ENCODE measurements at places on chromosomes 2 and 18.

DNA sequence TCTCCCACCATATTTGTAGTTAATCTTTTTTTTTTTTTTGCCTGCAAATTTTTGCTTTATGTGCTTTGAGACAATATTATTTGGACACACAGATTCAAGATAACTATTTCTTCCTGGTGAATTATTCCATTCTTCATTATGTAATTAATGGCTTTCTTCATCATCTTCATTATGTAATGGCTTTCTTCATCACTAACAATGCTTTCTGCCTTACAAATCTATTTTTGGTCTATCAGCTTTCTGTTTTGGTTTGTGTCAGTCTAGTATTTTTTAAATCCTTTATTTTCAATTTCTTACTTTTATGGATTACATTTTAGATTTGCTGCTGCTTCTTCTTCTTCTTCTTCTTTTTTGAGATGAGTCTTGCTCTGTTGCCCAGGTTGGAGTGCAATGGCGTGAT is 60.5 kb downstream of the MSH6 start:
- no peak for DNase-seq

DNA sequence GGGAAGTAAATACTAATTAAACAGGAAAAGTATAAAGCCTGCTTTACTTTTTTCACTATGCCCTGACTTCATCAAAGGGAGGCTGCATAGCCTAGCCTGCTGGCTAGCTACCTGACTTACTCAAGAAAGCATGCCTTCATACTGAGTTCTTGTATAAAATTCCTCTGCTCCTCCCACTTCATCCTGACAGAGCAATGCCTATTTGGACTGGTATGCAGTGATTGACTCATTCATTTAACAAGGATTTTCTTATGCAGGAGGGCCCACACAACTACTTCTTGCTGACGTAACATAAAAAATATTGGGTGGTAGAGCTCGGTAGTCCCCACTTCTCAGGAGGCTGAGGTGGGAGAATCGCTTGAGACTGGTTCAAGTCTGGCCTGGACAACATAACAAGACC is 70.5 kb downstream of the PRPF40A start:
- no peak for DNase-seq

GRCh38 chr2:152594792-152595191 is 122.5 kb downstream of the PRPF40A start:
- no peak for DNase-seq

DNA sequence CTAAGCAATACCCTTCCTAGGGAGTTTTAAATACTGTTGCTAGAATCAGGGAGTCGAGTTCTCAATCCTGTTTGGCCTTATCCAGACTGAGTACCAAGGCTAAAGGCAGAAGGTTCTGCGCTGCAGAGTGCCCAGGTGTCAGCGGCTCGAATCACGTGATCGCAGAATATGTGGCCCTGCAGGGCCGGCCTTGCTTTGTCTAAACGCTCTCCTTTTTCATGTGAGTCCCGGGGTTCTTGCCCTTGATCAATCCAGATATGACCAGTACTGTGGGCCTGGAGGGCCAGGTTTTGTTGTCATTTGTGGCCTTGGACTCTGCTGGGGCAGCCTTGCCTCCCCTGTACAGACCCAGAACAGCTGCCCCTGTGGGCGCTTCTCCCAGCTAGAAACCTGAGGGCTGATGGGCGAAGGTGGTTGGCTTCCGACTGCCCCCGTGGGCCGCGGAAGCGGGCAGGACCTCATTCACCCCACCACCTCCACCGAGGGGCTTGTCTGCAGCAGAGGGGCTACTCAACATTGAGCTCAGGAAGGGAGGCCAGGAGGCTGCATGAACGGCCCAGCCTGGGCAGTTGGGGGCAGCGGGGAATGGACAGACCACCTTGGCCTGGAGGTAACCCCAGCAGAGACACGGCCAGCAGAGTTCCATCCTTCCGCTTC is 225.0 kb downstream of the ALPK2 start:
- DNase-seq: no peak

DNA sequence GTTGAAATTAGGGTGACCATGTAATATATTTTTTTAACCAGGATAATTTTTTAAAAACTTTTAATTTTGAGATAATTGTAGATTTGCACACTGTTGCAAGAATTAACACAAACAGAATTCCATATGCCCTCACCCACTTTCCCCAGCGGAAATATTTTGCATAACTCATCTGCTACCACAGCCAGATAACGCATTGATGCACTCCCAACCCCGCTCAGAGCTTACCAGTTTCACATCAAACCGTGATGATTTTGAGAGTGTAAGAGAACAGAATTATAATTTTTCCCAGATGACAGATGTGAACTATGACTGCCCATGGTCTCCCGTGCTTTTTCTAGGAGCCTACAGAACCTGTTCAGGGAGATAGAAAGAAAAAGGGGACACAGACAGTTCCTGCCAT is 35.2 kb upstream of the LDLRAD4 start:
- no peak for DNase-seq

GRCh38 chr2:7352191-7352590 is 435.0 kb downstream of the RNF144A start:
- no peak for DNase-seq

- DNase-seq: no peak
Measured at GRCh38 chr2:45332567-45332966, 278.5 kb downstream of the SRBD1 start.

DNA sequence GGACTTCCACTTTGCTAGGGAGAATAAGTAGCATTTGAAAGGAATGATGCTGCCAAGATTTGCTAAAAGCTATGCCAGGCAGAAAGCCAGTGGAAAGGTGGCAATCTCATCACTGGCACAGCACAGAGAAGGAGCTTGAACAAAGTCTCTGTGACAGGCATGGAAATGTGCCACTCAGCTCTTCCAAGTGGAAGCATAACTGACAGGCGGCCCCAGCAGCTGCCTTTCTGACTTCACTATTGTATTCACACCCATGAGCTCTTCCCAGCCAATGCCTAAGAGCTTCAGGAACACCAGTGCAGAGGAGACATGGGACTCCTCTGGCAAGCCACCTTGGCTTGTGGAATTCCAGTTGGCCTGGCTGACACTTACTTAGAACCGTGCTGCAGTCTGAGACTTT is 134.6 kb upstream of the REG3G start:
- no peak for DNase-seq
